ENCODE measurements at places on chromosomes 16 and 17.

- no peak for DNase-seq
Measured at GRCh38 chr17:8338753-8339140, 893 bp upstream of the ODF4 start.

DNA sequence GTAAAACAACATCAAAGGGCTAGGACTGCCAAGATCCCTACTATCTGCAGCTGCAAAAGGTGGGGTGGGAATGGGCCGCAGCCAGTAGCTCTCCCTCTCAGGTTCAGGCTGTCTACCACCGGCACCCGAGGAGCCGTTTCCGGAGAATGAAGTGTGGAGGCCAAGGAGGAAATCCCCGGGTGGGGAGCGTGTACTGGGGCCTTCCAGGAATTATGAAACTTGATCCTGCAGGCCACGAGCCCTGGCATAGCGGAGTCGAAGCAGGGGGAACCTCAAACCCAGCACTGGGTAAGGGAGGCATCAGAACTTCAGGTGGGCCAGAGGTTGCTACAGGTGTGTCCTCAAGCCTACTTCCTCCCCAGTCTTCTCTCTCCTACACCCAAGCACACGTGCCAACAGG lies 5.1 kb downstream of the INPP5K start:
- no peak for DNase-seq

GRCh38 chr17:1011760-1012735 lies 15.1 kb downstream of the TIMM22 start:
- DNase-seq: no peak

GRCh38 chr16:31461921-31462804 lies 2.9 kb downstream of the ARMC5 start:
- DNase-seq: no peak

DNA sequence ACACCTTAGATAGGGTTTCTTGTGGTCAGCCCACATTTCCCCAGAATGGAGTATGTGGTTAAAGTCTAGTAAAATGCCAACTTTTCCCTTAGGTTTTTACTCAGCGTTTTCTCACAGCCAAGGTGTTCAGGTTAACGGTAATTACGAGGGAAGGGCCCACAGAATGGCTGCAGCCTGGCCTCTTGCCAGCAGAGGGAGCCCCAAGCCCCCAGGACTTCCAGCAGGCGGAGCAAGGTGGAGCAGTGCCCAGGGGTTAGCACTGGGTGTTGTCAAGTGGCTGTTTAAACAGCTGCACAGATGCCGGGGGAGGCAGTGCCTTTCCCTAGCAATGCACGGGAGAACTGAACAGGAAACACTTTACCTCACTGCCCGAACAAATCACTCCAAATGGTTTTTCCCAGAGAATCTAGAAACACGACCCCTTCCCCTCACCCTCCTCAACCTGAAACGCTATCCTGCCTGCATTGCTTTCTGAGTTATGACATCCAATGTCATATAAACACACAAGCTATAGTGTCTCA lies 6.6 kb downstream of the PHB1 start:
- DNase-seq: peak; percentile 84

- no peak for DNase-seq
Measured at GRCh38 chr16:35210681-35211433, 1751.4 kb downstream of the TP53TG3F start.

DNA sequence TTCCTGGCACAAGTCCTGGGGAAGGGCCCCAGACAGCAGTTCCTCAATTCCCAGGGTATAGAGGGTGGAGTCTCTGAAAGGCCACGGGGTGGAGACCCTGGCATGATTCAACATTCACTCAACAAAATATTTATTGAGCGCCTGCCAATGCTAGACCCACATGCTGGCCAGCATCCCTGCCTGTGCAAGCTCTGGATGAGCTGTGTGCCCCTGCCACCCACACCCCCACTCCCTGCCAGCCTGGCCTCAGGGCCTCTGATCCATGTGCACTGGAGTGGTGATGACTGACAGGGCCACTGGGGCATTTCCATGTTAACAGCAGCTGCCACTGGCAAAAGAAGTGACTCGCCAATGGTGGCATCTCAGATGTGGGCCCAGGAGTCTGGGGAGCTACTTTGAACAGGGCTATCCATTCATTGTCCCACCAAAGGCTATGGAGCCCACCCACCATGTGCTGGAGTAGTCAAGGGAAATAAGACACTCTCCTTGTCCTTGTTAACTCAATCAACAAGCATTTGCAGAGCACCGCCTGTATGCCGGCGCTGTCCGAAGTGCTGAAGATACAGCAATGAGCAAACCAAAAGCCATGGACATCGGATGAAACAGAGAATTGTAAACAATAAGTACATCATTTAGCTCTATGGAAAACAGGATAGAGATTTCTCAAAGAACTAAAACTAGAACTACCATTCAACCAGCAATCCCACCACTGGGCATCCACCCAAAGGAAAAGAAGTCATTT lies 3.0 kb upstream of the PRSS22 start:
- DNase-seq: no peak

DNA sequence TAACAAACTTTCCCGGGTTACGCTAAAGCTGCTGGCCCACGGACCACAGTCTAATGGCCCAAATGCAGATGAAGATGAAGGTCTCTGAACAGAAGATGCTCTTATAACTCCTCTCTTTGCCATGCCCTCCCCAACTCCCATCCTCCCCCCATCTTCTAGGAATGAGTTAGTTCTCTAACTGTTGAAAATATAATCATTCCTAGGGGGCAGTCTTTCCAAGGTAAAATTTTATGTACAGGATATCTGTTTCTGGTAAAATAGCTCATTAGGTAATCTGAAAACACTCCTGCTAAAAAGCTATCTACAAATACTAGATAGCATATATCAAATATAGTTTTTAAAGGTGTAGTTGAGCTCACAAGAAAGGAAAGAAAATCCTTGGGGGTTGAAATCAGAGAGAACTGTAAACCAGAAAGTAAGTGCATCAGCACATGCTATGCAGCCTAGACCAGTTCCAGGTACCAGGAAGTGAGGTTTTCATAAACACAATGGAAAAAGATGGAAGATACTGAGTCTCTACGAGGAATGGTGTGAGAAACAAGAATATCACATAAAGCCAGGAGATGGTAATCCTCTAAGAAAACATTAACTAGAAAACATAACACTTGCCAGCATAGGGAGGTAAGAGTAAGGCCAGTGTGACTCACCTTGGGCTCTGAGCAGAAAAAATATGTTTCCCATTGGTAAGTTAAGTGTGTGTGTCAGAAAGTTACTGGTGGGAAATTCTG lies 38.1 kb downstream of the CMC2 start:
- DNase-seq: no peak

DNA sequence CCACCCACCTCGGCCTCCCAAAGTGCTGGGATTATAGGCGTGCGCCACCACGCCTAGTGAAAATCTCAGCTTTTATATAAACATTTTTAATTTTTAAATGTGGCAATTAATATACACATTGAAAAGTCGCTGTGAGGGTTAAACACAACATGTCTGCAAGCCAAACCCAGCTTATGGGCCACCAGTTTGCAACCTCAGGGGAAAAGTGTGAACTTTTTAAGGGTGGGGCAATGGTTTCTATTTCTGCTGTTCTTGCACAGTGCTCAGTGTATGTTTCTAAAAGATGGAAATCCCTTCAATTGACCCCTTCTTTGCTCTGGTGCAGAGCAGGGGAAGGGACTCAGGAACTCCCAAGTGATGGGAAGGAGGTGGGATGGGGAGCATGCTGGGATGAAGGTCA lies 18.3 kb upstream of the SUPT4H1 start:
- no peak for DNase-seq

GRCh38 chr17:14038206-14038605 lies 31.1 kb upstream of the COX10 start:
- DNase-seq: no peak

GRCh38 chr16:70738083-70738977 lies 52.5 kb upstream of the MTSS2 start:
- DNase-seq: no peak

GRCh38 chr17:43702637-43703036 lies 40.9 kb upstream of the MEOX1 start:
- peak; percentile 7 for DNase-seq

DNA sequence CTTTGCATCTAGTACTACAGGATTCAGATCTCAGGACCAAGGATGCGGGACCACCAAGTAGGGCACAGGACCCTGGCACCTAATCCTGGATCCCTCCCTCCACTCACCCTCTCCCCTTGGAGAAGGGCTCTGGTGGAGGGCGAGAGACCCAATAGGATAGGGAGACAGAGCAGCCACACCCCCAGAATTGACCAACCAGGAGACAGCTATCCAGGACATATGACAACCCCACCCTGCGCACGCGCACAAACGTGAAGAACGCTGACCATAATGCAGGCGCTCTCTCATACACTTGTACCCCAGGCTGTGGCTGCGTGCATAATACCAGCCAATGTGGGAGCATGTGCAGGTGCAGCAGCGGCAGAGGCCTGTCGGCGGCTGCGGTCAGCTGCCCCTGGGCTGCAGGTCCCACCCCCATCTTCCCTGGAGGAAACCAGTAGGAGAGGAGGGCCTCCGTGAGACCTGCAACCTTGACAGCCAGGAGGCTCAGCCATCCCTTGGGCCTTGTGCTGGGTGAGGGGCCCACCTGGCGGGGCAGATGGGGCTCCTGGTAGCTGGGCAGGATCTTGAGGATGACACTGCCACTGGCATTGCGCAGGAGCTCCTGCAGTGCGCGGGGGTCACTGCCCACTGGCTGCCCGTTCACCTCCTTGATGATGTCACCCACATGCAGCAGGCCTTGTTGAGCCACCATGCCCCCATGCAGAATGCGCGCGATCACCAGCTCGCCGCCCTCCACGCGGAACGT lies 25.4 kb downstream of the MPP2 start:
- no peak for DNase-seq

- DNase-seq: peak; percentile 76
Measured at GRCh38 chr16:12573730-12574383, 229.8 kb downstream of the CPPED1 start.

- DNase-seq: no peak
Measured at GRCh38 chr17:77793971-77794235, 164.6 kb upstream of the TNRC6C start.

- no peak for DNase-seq
Measured at GRCh38 chr17:73934696-73935095, 268.8 kb upstream of the RPL38 start.

DNA sequence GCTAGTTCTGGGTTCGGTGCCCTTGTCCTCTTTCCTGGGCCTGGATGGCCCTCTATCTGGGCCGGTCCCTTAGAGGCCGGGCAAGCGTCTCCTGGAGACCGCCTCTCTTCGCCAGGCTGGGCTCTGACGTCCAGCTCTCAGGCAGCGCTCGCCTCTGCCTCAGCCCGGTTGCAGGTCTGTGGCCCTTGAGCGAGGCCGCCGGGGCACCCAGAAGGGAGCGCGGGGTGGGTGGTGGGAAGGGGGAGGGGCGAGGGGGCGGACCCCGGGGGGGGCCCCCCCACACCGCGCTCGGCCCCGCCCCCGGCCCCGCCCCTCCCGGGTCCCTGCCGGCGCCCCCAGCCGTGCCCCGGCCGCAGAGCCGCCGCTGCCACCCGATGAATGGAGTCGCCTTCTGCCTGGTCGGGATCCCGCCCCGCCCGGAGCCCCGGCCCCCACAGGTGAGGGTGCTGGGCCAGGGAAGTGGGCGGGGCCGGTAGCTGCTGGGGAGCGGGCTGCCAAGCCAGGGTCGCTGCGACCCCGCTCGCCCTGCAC lies at the start of gene ARHGAP23:
Gene ARHGAP23, plus strand, starts transcription at position 353 of the 531 bp plus-strand sequence. Its CDS starts 22 bp downstream, at position 375.
- DNase-seq: peak; percentile 39

- no peak for DNase-seq
Measured at GRCh38 chr16:7590934-7591333, 258.3 kb downstream of the RBFOX1 start.

DNA sequence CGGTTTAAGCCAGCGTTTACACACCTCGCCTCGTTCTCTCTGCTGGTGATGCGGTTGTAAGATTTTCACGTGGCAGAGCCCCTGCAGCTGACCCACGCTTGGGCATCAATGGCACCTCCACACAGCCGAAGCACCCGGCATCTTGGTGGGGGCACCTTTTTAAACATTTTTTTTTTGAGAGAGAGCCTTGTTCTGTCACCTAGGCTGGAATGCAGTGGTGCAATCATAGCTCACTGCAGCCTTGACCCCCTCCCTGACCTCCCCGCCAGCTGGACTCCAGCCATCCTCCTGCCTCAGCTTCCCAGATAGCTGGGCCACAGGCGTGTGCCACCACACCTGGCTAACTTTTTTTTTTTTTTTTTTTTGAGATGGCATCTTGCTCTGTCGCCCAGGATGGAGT lies 4.9 kb downstream of the WDR90 start:
- DNase-seq: no peak

GRCh38 chr17:72898725-72899124 lies 193.8 kb downstream of the SLC39A11 start:
- DNase-seq: no peak

- DNase-seq: no peak
Measured at GRCh38 chr17:226108-227077, 44.9 kb upstream of the DOC2B start.

DNA sequence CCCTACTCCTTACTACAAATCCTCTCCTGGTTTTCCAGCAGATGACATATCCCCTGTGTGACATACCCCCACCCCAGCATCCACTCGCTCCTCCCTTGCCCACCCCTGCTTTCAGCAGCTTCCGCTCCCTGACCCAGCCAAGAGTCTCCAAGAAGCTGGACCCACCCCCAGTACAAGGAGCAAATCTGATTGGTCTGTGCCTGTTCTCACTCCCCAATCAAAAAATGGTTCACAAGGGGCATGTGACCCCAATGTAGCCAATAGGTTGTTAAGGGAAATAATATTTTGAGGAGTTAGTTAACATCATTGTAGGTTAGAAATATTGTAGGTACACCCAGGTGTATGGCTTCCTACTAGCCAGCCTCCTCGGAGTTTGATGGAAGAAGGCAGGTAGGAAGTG lies 70.1 kb downstream of the GP2 start:
- no peak for DNase-seq

DNA sequence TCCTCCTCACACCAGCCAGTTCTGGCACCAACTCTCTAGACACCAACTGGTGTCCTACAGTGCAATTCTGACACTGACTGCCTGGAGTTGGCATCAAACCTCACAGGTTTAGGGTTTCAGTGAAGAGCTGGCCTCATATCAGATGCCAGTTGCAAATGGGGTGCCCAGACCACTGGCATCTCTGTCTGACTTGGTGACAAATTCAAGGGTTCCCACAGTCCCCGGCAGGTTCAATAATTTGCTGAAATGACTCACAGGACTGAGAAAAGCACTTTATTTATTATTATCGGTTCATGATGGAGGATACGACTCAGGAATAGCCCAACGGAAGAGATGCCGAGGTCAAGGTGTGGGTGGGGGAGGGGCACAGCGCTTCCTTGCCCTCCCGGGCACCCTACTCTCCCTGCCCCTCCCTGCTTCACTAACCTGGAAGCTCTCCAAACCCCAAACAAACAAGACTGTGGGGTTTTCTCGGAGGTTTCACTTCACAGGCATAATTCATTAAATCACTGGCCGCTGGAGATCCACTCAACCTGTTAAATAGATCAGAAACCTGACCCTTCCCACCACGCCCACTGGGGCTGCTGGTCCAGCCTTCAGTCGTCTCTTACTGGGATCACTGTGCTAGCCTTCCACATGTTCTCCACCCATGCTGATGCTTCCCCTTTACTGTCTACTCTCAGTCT lies 1.7 kb upstream of the NLRP1 start:
- no peak for DNase-seq

DNA sequence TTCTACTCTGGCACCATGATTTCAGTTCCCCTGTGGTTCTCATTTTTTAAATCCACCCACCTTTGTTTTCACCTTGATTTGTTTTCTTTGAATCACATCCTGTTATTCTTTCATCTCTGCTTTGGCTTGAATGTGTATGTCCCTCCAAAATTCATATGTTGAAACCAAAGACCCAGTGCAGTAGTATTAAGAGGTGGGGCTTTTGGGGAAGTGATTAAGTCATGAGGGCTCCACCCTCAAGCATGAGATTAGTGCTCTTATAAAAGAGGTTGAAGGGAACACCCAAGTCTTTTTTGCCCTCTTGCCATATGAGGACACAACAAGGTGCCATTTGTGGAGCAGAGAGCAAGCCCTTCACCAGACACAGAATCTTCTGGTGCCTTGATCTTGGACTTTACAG lies 382.3 kb downstream of the SLC39A11 start:
- no peak for DNase-seq
